GM23248 (cell line): ENCODE measurements at places on chromosomes 6 and 20. TPM values are rescaled to one million over a fixed set of nuclear protein-coding genes. Genes with fewer than 3 reads are reported as not detected.

DNA sequence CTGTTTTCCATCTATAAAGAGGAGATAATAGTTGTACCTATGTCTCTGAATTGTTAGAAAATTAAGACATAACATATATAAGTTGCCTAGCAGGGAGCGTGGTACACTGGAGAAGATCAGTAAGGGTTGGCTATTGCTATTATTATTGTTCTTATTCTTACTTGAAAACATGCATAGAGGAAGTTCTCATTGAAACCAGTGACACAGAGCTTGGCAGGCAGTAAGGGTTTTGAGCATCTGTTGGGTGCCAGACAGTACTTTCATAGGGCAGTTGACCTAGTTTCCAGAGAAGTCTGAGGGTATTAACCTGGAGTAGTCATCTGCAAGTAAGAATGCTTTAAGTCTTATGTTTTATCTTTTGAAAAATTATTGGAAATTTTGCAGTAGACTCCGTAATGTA is 13.3 kb upstream of the SGK1 start:
- H3K4me1 ChIP-seq, result no peaks in the 10 kb centered on the region
- H3K4me3 ChIP-seq, result no peak overlapping the region
- H3K27ac ChIP-seq, result no peak overlapping the region
- H3K27me3 ChIP-seq, result no peaks in the 10 kb centered on the region

- H3K4me1 ChIP-seq, result no peaks in the 10 kb centered on the region
- H3K36me3 ChIP-seq, result no peaks in the 10 kb centered on the region
- DNase-seq, result no peak
Measured at GRCh38 chr20:20275636-20276035, 92.3 kb upstream of the INSM1 start.

DNA sequence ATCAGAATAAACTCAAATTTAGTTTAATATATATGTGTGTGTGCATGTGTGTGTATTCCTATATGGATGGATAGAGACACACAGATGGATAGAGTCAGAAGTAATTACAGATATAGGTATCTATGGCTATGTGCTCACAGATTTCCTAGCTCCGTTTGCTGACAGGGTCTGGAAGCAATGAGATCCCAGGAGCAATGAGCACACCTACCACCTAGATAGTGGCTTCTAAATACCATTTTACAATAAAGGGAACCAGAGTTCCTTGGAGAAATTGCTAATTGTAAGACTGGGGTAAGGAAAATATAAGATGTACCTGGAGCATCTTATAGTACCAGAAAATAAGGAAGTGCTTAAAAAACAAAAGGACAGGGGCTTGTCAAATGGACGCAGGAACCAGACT is 196.2 kb upstream of the PRDM1 start:
- H3K27me3 ChIP-seq, result no peaks in the 10 kb centered on the region
- H3K27ac ChIP-seq, result no peak overlapping the region
- no peak for DNase-seq
- no peak overlapping the region for H3K4me3 ChIP-seq
- H3K4me1 ChIP-seq, result peaks cover 10% of the 10 kb centered on the region; the same call in 1 of the 2 replicates

Gene DEFB113
- not detected in 2 replicates for total RNA-seq

Gene SPATS1
- total RNA-seq, result not detected in 2 replicates
